ENCODE measurements at places on chromosomes 1 and 21.

DNA sequence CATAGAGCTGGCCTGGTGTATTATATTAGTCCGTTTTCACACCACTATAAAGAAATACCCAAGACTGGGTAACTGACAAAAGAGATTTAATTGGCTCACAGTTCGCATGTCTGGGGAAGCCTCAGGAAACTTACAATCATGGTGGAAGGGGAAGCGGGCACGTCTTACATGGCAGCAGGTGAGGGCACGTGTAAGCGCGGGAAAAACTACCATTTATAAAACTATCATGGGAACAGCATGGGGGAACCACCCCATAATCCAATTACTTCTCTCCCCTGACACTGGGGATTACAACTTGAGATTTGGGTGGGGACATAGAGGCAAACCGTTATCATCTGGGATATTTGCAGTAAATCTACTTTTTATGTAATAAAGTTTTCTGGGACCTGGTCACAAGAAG lies 6.8 kb downstream of the IER5 start:
- DNase-seq: no peak

- no peak for DNase-seq
Observed at GRCh38 chr1:27807385-27807784, 23.2 kb upstream of the PPP1R8 start.

DNA sequence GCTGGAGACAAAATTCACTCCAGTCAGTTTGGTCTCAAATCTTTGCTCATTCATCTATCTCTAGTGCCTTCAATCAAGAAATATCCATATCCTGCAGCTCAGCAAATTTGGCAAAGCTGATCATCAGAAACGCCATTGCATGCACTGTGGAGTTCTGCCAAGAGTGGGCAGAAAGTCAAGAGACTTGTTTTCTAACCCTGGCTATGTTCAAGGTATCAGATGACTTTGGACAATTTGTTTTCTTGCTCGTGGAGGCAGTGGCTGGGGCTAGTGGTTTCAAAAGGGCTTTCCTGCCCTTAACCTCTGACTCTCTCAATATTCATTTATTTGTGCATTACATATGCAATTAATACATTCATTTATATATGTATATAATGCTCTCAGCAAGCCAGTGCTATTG lies 12.8 kb upstream of the LRRC52 start:
- DNase-seq: peak; percentile 10

DNA sequence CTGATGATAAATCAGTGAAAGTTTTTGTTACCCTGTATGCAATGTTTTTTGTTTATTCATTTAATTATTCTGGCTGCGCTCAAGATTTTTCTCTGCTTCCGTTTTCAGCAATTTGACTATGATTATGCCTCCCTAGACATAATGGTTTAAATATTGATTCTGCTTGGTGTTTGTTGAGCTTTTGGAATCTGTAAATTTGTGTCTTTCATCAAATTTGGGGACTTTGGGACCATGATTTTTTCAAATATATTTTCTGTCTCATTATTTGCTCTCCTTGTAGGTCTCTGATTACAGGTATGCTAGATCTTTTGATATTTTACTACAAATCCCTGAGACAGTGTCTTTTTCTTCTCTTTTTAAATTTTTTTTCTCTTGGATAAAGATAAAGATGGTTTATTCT lies 92.1 kb downstream of the CACHD1 start:
- no peak for DNase-seq

GRCh38 chr1:85313888-85314696 lies 37.7 kb upstream of the BCL10 start:
- peak; percentile 28 for DNase-seq

- DNase-seq: no peak
Observed at GRCh38 chr1:46557403-46557802, 6.0 kb upstream of the KNCN start.

DNA sequence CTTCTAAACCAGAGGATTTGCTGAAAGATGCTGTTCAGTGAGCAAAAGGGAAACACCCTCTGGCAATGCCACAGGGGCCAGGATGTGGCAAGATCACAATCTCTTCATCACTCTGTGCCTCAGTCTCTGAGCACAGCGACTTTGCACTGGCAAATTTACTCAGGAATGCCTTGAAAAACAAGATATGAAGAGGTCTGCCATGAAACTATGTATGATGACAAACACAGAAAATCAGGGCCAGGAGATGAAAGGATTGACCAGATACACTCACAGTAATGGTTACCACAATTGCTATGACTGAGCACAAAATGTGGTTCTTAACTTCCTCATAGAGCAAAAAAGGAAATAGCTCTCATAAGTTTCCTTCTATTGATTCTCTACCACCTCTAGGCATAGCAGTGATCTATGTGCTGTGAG lies 5.8 kb downstream of the TTC13 start:
- DNase-seq: no peak

GRCh38 chr1:248782416-248783141 lies 27.0 kb upstream of the LYPD8 start:
- no peak for DNase-seq

DNA sequence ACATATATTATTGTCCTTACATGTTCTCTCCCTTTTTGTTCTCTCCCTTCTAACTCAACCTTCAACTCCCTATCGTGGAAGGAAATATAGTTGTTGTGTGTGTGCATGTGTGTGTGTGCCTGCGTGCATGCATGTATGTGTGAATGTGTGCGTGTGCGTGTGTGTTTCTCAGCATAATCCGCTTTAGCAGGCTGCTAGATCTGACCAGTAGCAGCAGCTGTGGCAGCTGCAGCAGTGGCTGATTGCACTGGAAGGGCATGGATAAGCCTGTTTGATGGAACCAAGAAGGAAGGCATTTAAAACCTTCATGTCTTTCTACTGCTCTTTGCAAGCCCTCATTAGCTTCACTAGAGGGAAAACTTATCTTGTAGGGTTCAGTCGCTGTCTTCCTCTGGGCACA lies 65.6 kb upstream of the IRF2BP2 start:
- no peak for DNase-seq

- DNase-seq: no peak
Observed at GRCh38 chr1:181135815-181136737, 47.6 kb downstream of the IER5 start.

DNA sequence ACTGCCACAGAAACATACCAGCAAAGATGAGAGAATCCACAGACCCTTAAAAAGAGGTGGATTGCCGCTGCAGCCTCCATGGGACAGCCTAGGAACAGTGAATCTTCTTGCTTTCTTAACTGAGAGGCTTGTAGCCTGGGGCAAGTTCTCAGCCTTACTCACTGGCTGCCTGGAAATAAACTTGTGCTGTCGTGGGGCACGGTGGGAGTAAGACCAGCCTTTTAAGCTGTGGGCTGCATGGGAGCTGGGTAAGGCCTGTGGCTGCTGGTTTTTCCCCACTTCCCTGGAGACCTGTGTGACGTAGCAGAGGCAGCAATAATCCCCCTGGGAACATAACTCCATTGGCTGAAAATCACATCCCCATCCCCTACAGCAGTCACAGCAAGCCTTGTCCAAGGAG lies 30.8 kb downstream of the CD2 start:
- DNase-seq: no peak

- DNase-seq: no peak
Observed at GRCh38 chr1:29875557-29876028, 639.3 kb downstream of the PTPRU start.

DNA sequence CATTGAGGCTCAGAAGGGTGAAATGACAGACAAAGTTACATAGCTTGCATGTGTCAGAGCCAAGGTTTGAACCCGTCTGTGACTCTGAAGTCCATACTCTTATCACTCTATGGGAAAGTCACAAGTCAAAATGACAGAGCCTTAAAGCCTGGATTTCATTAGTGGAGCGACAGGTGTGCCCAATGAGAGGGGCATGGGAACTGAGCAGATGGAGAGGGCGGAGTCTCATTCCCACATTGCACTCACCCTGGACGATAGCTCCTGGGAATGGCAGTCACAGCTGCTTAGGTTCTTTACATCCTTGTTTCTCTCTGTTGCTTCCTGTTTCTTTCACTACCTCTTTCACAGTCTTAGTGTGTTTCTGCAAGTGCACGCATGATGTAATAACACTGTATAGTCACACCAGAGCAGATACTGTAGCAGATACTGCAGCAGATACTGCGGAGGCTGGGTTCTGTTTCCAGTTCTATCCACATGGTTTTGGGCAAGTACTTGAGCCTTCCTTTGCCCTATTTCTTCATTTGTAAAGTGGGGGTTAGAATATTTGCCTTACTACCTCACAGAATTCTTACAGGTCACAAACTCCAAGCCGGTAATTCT lies 127.2 kb downstream of the ZSCAN20 start:
- DNase-seq: no peak

DNA sequence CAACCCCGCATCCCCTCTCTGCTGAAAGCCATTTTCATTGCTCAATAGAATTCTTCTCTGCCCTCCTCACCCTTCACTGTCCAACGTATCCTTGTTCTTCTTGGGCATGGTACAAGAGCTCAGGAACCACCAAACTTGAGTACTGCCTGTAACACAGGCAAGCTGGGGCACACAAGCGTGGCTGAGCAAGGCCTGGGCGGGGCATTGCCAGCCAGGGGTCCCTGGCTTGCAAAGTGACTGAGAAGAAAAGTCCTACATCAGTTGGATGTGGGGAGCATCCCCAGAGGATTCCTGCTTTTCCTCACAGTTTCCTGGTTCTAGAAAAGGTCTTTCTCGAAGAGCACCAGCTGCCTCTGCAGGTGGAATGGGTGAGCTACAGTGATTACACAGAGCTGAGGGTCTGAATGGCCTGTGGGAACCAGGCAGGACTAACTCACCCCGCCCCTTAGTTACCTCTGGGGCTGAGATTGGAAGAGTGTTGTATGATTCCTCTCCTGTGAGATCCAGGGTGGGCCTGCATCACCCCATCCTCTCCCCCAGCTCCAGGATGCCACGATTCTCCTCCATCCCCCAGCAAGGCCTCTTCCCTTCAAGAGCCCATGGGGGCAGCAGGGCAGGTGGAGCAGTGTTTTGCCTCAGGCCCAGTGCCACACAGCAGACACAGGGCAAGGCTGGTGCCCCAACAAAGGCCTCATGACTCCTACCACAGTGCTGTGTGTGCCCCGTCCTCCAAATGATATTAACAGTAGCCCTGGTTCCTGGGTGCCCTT lies 121.9 kb downstream of the MATN1 start:
- no peak for DNase-seq

- no peak for DNase-seq
Observed at GRCh38 chr1:60833173-60833572, 249.2 kb upstream of the NFIA start.

DNA sequence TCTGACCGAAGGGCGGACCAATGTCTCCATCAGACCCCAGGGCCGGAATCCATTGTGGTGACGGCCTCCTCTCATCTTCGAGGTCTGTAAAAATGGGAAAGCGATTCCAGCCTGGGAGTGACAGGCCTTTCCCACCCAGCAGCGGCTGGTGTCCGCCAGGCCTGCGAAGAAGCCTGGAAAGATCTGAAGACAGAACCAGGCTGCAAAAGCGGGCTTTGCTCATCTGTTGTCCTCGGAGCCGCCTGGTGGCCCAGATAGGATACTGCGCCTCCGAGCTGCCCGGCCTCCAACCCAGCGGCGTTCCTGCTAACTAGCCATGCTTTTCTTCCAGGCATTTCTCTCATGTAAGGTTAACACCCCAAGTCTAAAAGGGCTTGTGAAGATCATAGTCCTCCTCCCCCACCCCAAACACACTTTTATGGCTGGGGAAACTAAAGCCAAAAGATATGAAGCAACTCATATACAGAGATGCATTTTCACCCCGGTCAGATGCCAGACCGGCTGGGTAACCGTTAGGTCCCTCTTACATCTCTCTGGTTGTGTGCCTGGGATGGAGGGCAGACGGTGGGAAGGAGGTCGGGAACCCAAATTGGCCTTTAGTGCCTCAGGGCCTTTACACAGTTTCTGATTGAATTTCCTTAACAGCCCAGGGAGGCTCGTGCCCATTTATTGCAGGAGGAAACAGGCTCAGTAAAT lies 1.9 kb upstream of the DHRS3 start:
- DNase-seq: peak; percentile 91

DNA sequence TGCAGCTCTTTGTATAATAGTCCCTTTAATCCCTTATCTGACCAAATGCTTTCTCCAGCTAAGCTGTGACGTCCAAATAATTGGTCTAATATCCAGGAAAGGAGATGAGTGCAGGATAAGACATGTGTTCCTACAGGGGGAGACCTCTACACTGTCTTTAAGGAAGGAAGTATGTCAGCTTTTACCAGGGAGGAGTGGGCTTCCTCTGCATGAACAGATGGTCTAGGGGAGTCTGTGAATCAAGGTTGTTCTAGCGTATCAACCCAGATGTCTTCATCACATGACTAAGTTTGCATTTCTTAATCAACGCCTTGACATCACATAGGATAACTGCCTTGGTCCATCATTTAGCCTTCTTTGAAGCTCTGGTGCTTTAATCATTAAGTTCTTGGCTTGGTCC lies 528.2 kb downstream of the MRPL39 start:
- DNase-seq: no peak

DNA sequence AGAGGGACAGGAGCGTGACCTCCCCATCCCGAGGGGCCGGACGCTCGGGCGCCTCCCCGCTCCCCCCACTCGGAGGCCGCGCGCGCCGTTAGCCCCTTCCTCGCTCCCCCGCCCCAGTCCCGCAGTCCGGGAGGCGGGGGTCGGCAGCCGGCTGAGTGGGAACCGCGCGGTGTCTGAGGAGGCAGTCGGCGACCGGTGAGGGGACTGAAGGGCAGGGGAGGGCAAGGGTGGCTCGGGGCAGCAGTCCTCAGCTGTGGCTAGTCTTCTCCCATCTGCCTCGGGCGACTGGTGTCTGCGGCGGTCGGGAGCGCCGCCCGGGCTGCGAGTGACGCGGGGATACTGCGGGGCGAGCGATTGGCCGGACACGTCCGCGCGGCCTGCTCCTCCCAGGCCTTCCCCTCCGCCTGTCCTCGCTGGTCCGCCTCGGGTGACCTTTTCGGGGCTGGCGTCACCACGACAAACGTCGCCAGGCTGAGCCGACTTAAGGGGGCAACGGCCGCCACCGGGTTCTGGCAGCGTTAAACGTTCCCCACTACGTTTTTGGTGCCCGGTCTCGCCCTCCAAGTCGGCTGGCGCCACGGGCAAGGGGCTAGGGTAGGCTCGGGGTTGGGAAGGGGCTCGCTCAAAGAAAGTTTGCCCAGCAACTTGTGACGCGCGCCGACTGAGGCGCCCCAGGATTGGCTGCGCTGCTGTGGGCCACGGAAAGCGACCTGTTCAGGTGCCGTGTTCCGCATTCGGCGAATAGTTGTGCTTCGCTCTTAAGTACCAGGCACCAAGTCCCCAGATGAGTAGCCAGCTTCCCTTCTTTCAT lies 538 bp downstream of the ZNF672 start:
- DNase-seq: peak; percentile 91

DNA sequence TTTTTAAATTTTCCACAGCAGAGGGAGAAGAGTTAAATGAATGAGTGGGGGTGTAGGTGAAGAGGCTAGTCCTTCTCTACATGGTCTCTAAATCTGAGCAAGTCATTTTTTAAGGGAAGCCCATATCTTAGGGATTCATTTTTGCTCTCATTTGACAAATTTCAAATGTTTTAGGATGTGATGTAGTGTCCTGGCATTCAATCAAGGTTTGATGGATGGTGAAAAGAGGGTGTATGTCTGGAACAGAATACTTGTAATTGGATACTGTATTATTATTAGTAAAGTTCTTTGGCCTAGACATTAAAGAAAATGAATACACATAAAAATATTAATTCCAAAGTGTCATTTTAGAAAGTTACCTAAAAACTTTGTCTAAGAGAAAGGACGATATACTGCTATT lies 167.8 kb upstream of the PTBP2 start:
- DNase-seq: no peak
